ENCODE measurements at places on chromosomes 11 and 22.

GRCh38 chr11:16607675-16608644 is 130.5 kb upstream of the C11orf58 start:
- DNase-seq, result no peak

- no peak for DNase-seq
Observed at GRCh38 chr11:88603091-88603867, 265.7 kb upstream of the CTSC start.

DNA sequence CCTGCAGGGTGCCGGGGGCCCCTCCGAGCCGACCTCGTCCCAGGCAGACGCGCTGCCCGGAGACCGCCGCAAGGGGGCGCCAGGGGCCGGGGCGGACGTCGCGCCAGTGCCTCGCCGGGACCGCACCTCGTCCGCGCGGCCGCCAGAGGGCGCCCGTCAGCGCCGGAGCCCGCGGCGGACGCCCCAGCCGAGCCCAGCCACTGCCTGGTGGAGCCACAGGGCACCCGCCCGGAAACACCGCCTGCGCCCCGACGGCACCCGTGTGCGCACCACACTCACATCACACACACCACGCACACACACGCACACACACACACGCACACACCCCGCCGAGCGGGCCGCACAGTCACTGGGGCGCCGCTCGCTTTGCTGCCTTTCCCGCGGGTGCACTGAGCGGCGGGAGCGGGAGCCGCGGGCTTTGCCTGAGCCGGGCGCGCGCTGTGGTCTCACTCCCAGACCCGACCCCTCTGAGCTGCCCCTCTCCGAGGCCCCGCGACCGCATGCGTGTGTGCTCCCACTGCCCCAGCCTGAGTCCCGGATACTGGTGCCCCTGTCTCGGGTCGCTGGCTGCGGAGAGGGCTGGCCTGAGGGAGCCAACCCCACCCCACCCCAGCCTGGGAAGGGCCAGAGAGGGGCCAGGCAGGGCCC is 449.3 kb downstream of the OPCML start:
- DNase-seq, result peak; percentile 9

GRCh38 chr11:118522571-118523072 is 4.7 kb upstream of the TTC36 start:
- DNase-seq, result no peak

DNA sequence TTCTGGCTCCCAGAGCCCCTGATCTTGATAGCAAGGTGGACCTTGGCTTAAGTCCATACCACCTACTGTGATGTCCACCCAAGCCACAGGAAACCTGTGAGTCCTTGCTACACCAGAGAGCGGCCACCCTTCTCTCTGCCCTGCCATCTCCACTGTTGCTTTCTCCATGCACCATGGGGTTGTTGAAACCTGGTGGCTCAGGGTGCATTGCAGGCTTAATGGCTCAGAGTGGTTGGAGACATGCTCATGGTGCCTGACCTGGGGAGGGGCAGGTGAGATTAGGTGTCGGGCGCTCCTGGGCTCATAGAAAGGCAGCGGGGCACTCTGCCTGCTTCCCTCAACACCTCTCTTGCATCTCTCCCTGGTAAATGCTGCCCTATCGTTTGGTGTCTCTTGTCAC is 25.0 kb upstream of the CACNG2 start:
- no peak for DNase-seq

DNA sequence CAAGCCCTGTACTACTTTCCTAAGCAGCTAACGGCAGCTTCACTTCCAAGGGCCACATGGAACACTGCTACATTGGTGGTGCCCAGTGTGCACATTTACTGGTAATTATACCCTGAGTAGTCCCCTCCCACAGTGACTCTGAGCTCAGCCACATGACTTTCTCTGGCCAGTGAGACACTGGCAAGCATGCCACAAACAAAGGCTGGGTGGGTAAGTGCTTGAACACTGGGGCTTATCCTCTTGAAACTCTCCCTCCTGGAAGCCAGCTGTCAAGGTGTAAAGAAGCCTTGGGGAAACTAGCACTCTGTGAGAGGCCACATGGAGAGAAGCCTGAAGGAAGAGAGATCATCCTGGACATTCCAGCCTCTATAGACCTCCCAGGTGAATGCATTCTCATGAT is 54.4 kb upstream of the DRD2 start:
- DNase-seq, result no peak

DNA sequence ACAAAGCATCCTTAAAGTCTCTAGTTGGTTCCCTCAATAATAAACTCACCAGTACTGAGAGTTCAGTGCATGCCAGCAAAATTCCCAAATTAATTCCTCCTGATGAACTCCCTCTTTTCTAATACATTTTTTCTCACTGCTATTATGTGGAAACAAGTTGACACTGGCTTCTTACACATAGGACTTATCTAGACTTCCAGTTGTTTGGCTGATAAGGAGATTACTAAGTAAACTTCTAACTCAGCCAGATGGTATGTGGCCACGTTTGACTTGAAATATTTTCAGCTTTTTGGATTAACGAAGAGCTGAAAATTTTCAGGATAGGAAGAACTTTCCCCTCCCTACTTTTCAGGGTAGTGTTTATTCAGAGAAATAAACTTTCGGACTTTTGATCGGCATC is 1154.2 kb upstream of the TENM4 start:
- DNase-seq, result no peak

DNA sequence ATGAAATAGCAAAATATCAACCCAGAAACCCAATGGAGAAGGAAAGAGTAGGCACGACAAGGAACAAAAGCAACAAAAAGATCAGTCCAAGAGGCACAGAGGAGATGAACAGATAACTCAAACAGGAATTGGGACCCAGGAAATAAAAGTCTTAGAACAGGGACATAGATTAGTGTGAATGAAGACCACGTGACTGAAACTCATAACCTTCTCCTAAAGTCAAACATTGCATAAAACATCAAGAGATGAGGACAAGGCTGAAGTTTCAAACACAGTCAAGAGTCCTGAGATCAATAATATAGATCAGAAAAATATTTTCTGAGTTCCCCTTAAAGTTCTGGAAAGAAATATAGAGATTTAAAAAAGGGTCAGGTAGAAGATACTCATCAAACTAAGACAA is 24.4 kb upstream of the OR56B4 start:
- DNase-seq, result no peak

GRCh38 chr11:93905384-93905783 is 55.0 kb upstream of the VSTM5 start:
- no peak for DNase-seq

DNA sequence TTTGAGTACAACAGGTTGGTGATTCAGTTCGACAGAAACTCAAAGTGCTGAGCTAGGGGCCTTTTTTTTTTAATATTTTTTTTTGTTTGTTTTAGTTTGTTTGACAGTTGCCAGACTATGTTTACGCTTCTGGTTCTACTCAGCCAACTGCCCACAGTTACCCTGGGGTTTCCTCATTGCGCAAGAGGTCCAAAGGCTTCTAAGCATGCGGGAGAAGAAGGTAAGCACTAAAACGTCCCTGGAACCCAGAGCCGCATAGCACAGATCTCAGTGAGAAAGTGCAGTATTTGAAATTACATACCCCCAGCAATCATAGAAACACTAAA is 649 bp downstream of the PRRG4 start:
- no peak for DNase-seq

DNA sequence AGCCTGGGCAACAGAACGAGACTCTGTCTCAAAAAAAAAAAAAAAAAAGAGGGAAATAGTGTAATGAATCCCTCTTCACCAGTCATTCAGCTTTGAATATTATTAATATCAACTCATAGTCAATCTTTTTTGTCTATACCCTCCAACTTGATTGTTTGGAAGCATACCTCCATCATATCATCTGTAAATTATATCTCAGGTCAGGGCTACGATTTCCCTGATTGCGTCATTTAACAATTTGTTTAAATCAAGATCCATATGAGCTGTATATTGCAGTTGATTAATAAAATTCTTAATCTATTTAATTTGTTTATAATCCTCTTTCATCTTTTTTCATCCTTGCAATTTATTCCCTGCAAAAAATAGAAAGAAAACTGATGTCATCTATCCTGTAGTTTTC is 60.2 kb downstream of the USP47 start:
- DNase-seq, result no peak

DNA sequence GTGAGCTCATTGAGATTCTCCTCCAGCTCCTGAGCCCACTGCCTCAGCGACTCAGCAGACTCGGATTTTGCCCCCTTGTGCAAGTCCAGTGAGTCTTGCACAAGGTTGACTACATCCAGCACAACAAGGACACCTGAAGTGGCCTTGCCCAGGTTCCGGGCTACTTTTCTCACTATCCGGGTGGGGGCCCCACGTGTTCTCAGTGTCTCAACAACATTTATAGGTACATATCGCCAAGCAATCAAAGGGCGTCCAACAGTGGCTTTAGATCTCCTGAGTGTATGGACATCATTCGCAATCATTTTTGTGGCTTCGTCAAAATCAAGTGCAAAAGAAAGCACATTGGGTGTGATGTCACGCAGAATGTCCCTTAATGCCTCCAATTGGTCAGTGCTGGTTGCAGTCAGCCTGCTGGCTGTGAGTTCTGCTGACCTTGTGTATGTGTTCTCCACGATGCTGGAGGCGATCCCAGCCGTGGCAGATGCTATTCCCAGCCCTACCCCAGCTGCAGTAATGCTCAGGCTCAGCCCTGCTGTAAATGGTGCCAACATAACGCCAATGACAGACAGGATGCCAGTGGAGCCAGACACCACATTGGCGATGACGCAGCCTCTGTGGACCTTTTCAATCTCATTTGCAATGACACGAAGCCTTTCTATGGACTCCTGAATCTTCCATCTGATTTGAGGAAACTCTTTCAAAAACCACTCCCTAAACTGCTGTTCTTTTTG is 10.3 kb downstream of the APOL4 start:
- DNase-seq, result no peak

GRCh38 chr11:9708544-9708943 is 44.7 kb downstream of the SWAP70 start:
- DNase-seq, result peak; percentile 62

DNA sequence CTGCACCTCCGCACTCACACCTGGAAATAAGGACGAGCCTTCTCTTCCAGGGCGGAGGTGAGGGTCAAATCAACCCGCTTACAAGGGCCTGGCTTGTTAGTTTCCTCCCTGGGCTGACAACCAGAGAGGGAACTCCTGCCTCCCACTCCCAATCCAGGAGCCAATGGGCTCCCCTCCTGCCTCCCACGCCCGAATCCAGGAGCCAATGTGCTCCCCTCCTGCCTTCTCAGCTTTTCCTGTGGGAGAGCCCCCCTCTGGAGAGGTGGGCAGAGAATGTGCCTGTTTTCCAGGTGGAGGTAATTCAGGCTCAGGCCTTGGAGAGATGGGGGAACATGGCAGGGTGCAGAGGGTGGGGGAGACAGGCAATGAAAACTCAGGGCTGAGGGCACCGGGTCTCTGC is 53.7 kb upstream of the TTLL12 start:
- no peak for DNase-seq

- DNase-seq, result no peak
Observed at GRCh38 chr11:126853732-126854131, 146.8 kb downstream of the KIRREL3 start.

- no peak for DNase-seq
Observed at GRCh38 chr22:26546282-26546681, 34.0 kb upstream of the TFIP11 start.

DNA sequence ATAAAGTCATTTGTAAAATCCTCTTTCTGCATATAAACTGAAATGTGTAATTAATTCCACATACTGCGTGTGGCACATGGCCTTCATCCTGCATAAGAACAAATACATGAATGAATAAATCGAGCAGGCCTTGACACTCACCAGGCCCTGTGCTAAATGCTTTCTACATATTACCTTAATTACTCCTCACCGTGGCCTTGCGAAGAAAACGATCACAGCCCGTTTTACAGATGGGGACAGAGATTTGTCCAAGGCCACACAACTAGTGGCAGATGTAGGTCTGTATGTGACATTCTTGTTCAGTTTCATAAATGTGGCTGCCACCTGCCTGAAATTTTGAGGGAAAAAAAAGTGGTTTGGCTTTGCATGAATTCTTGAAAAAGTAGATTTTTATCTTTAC is 5.8 kb upstream of the CCND1 start:
- no peak for DNase-seq

- no peak for DNase-seq
Observed at GRCh38 chr11:74279256-74279655, 32.2 kb downstream of the P4HA3 start.

- no peak for DNase-seq
Observed at GRCh38 chr11:66851239-66851596, 5.6 kb upstream of the LRFN4 start.

GRCh38 chr22:26702906-26703830 is 45.8 kb downstream of the MIAT start:
- no peak for DNase-seq

GRCh38 chr22:42967005-42967404 is 47.9 kb downstream of the PACSIN2 start:
- no peak for DNase-seq

DNA sequence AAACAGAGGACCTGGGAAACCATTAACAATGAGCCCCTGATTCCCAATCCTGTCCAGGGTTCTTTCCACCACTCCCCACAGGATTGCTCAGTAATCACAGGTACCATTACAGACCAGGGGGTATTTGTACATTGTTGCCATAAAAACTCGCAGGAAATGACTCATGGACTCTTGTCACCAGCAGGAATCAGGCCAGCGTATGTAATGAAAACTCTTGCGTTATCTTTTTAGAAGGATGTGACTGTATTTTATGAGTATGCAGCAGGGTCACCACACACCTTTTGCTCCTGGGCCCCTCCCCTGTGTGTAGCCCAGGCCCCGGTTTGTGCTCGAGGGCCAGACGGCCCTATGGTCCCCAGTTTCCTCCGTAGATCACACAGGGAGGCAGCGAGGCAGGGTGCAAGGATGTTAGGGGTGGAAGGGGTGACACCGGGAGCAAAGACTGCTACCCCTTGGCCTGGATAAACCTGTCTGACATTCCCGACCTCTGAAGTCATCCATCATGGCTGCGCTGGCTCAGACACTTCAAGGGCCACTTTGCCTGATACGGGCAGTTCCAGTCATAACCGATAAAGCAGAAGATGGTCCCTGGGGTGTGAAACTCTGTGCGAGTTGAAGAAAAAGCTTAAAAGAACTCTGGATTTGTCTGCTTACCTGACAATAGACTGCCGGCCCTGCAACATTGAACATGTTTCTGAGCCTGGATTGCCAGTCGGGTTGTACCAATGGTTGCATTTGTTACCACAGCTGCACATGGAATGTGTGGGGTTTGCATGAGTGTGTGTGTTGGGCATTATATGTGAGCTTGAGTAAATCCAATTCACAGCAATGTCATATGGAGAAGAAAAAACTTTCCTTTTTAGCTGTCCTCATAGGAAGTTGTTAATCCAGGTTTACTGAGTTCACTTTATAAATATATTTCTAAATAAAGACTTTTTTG is 56.9 kb downstream of the MICAL2 start:
- no peak for DNase-seq

- DNase-seq, result no peak
Observed at GRCh38 chr22:48566741-48567140, 1260.9 kb downstream of the BRD1 start.

GRCh38 chr11:83235825-83236224 is 42.3 kb downstream of the ANKRD42 start:
- DNase-seq, result no peak

- DNase-seq, result no peak
Observed at GRCh38 chr22:27327981-27328721, 473.4 kb downstream of the MN1 start.

DNA sequence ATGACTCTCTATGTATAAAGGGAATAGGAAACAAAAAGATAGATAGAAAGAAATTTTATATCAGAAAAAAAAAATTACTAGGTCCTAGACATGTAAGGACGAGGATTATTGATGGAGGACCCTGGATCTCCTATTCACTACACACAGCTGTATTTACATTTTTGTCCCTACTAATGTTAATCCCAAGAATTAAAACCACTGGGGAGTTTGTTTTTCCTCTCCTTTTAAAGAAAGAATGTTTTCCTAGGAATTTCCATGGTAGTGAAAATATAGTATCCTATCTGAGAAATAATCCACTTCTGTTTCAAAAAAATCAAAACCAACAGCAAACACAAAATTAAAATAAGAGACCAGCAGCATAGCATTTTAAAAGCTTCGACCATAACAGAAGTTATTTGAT is 41.1 kb downstream of the PDGFD start:
- no peak for DNase-seq
